ENCODE measurements at places on chromosomes 6 and 20.

DNA sequence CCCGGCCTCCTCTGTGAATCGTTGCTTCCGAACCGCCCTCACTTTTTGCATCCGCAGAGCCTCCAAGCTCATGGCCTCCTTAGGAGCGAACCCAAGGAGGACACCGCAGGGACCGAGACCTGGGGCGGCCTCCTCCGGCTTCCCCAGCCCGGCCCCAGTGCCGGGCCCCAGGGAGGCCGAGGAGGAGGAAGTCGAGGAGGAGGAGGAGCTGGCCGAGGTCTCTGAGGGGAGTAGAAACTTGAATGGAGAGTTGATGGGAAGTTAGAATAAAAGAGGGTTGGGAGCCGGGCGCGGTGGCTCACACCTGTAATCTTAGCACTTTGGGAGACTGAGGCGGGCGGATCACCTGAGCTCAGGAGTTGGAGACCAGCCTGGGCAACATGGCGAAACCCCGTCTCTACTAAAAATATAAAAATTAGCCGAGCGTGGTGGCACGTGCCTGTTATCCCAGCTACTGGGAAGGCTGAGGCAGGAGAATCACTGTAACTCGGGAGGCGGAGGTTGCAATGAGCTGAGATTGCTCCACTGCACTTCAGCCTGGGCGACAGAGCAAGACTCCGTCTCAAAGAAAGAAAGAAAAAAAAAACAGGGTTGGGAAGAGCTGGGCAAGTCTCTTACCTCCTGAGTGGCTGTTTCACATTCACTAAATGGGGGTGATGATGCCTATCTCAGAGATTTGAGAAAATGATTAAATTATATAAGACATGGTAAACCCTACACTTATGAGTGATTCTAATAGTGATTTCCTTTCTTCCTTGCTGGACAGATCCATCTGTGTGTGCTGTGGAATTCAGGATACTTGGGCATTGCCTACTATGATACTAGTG lies 805 bp downstream of the MSH5 start:
- DNase-seq = no peak

DNA sequence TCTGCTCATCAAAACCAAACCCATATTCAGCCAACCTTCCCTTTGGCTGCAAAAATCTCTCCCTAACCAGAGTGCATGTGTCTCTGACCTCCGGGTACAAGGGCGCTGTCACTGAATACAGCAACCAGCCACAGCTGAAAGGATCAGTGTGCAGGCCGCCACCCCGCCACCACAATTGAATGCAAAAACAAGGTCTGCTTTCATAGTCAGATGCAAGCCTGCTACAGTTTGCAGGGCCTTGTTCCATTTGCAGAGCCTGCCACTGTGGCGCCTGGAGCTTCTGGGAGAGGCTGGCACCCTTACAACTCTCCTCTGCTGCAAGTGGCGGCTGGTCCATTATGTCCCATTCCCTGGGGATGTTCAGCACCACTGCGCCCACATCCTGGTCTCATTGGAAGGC lies 23.5 kb downstream of the MDGA1 start:
- DNase-seq = no peak

- DNase-seq = no peak
These were observed 651 bp upstream of the CCND3 start for GRCh38 chr6:41942067-41942851.

- no peak for DNase-seq
These were observed 2.0 kb downstream of the ID4 start for GRCh38 chr6:19839237-19839546.

DNA sequence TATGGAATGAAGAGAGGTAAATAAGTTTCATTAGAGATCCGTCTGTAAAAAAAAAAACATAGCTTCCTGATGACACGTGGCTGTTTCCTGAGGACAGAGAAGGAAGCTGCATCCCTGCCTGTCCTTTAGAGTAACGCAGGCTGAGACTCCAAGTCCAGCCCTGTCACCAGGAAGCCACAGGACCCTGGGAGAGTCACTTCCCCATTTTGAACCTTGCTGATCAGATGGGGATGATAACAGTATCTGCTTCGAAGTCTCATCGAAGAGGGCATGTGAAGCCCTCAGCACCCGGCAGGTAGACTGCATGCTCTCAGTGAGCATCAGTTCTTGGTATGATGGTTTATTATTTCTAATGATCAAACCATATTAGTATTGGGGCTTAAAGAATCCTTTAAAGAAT lies 139.1 kb upstream of the KCNG1 start:
- DNase-seq = no peak

DNA sequence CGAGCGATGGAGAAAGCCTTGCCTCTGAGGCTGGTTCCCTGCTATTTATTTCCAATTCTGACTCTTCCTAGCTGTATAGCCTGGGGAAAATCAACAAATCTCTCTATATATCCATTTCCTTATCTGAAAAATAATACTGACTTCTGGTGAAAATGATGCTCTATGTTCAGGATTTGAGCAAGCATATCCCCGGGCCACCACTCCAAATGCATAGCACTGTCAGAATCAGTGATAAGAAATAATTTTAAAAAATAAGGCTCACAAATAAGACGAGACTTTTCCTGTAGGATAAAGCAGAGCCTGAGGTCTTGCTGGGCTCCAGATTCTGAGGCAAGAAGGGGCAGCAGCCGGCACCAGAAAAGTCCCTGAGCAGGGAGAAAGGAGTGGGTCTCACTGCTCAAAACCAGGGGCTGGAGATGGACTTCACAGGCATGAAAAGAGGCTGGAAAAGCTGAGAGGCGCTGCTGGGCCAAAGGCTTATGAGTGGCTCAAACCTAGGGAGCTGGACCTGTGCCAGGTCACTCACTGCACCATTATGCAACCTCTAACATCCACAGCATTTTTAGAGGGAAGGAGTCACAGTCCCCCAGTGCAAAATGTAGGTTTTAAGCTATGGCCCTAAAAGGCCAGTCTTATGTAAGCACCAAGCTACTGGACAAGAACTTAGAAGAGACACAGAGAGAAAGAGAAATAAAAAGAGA lies 48.1 kb upstream of the SLC17A4 start:
- no peak for DNase-seq

- no peak for DNase-seq
These were observed 249.7 kb downstream of the NKAIN2 start for GRCh38 chr6:124053315-124053714.

DNA sequence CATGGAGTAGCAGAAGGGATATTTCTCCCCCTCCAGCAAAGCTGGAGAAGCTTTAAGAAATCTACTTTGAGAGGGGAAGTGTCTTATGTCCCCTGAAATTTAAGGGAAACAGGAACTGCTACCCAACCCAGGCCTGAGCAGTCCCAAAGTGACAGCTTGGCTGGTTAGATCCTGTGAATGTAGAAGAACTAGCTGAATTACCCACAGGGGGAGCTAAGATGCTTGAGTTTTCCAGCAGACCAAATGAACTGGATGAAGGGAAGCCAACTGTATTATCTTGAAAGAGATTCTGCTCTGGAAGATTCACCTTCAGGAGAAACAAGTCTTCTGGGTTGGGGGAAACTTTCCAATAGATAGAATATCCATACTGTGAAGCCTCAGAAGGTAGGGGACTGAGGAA lies 303.3 kb upstream of the MMS22L start:
- DNase-seq = peak; percentile 8

- no peak for DNase-seq
These were observed 14.5 kb downstream of the NOL4L start for GRCh38 chr20:32570401-32571190.

- DNase-seq = no peak
These were observed 75.4 kb upstream of the ZNF217 start for GRCh38 chr20:53668992-53669391.

- DNase-seq = no peak
These were observed 307.8 kb downstream of the RNGTT start for GRCh38 chr6:88655586-88655985.

GRCh38 chr20:36149469-36149868 lies 5.1 kb upstream of the EPB41L1 start:
- DNase-seq = no peak

- DNase-seq = no peak
These were observed 3.3 kb upstream of the ASXL1 start for GRCh38 chr20:32354592-32355416.

DNA sequence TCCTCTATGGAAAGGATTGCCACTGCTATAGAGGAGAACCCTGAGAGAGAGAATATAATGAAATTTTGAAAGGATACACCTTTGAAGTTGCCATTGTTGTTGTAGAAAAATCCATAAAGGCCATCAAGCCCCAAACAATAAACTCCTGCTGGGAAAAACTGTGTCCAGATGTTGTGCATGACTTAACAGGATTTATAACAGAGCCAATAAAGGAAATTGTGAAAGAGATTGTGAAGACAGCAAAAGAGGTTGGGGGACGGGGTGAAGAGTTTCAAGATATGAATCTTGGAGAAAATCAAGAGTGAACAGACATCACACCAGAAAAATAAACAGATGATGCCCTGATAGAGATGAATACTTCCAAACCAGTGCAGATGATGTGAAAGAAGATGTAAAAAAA lies 396.4 kb downstream of the BCKDHB start:
- no peak for DNase-seq

DNA sequence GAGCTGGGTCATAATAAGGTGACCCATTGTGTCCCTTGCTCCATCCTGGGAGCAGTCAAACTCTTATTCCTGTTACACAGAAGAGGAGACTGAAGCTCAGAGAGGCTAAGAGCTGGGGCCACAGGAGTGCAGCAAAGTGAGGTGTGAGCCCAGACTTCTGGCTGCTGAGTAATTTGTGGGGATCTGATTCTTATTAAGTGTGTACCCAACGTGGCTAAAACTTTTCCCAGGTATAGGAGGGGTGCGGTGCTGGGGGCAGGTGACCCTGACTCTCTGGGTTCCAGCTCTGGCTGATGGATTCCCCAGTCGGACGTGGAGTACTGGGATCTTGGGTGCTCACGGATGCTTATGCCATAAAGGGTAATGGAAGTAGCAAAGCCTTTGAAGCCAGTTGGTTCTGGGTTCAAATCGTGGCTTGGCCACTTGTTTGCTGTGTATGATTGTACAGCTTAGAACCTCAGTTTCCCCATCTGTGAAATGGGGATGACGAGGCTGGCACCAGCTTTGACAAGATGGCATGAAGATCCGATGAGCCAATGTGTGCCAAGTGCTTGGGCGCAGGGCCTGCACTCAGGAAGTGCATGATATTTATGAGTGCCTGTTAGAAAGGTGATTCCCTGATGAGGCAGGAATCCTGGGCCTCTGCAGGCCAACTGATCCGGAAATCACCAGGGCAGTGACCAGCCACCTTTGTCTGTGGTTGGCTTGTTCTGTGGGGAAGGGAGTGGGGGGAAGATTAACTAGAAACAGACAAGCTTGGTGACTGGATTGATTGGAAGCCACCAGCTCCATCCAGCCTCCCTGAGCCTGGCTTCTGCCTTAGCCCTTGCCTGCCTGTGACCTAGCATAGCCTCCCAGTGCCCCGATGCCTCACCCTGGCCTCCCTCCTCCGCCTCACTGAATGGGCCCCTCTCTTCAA lies 6.0 kb downstream of the SRC start:
- no peak for DNase-seq

GRCh38 chr6:127051571-127052260 lies 66.8 kb upstream of the RSPO3 start:
- no peak for DNase-seq

- no peak for DNase-seq
These were observed 2.1 kb upstream of the E2F1 start for GRCh38 chr20:33687993-33688937.

GRCh38 chr6:75246386-75246785 lies 2.8 kb upstream of the COX7A2 start:
- no peak for DNase-seq

- no peak for DNase-seq
These were observed 69.4 kb downstream of the JPH2 start for GRCh38 chr20:44117296-44118184.

DNA sequence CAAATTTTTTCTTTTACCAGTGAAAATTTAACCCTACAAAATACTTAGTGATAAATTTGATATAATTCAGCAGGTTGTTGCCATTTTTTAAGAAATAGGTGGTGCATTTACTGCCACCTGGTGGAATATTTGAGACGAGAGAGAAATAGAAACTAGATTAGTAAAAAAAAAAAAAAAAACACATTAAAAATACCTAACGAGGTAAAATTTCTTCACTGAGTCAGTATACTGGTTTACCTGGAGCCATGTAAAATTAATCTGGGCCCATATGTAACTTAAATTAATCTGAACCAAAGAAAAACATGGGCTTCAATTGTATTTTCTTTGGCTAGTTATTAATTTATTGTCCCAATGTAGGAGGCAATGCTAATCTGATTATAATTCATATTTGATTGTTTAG lies 520.8 kb downstream of the EPM2A start:
- peak; percentile 7 for DNase-seq
